Activated effector memory CD4-positive, alpha-beta T cell treated with Interleukin-2 at 50 U/mL for 16 hours (primary cell): ENCODE measurements at places on chromosomes 4 and X.
A peak's percentile ranks its signal among the peaks of the same experiment; 100 is the strongest.

GRCh38 chr4:186644311-186644638 is 79.4 kb downstream of the FAT1 start:
- no peak for DNase-seq

DNA sequence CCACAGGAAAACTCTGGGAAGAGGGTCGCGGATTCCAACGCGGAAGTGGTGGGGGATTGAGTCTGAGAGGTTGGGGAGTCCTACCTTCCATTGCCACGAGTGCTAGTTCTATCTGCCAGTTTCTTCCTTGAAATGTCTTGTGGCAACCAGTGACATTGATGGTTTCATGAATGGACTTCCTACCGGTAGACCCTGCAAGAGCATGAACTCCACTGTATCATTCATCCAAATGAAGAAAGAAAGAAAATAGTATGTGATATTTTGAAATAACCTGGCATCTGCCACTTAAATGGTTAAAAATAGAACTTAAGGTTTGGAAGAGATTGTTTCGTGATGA is 1.1 kb upstream of the SLC10A7 start:
- DNase-seq: no peak

- DNase-seq: no peak
These were observed 21.5 kb downstream of the HNRNPD start for GRCh38 chr4:82352118-82352824.

DNA sequence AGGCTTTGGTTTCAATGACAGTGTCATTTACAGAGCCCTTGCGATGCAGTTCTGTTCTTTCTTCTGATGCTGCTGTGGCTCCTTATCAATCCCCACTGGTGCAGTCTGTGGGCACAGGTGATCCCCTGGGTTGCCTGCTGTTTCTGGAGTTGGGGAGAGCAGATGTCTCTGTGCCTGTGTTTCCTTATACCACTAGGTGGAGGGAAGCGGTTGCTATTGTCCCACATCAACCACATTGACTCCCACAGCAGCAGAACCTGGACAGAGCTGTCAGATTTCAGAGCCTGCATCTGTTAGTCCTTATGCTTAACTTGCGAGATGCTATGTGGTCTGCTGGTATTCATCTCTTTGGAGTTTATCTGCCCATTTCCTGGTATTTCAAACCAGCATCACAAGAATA is 57.7 kb downstream of the NEIL3 start:
- DNase-seq: no peak

- DNase-seq: no peak
These were observed 130.0 kb upstream of the STX18 start for GRCh38 chr4:4671774-4672349.

DNA sequence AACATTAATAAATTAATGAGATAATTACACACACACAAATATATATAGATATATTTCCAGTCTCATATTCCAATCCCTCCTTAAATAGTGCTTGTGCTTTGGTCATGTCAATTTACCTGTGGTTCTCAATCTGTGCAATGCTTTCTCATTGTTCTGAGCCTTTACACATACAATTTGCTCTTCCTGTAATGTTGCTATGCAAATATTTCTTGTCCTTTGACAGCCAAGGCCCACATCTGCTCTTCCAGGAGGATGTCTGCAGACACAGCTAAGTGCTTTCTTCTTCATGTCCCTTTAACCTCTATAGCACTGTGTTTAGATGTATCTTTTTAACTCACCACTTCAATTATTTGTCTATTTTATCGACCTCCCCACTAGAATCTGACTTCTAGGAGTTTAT is 67.3 kb upstream of the RAPGEF2 start:
- DNase-seq: no peak

GRCh38 chr4:145520172-145520571 is 38.5 kb downstream of the SMAD1 start:
- DNase-seq: no peak

- DNase-seq: no peak
These were observed 124.9 kb downstream of the INPP4B start for GRCh38 chr4:142721187-142721586.

GRCh38 chrX:3450881-3451570 is 104.6 kb upstream of the MXRA5 start:
- DNase-seq: no peak

- DNase-seq: no peak
These were observed 61.6 kb downstream of the KDM5C start for GRCh38 chrX:53163436-53163835.

DNA sequence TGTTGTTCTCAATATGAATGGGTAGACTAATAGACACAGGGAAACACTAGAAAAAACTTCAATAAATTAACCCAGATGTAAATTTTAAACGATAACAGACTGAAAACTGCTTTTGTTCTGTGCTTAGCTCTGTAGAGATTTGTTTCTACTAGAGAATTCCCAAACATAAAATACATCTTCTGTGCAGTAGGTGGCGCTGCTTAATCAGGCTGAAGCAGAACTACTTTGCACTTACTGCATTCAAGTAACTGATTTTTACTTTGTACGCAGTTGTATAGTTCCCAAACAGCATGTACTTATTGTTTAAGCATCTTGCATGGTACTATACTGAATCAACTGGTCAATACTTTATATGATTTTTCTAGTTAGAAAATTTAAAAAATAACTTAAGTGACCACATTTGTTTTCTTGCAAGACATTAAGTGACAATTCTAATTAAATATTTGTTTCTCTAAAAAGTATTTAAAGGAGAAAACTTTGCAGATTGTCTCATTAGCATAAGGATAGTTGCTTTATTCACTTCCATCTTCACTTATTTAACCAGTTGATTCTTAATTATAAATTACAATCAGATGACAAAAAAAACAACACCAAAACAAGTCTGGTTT is 490.6 kb downstream of the IL15 start:
- peak; percentile 20 for DNase-seq

DNA sequence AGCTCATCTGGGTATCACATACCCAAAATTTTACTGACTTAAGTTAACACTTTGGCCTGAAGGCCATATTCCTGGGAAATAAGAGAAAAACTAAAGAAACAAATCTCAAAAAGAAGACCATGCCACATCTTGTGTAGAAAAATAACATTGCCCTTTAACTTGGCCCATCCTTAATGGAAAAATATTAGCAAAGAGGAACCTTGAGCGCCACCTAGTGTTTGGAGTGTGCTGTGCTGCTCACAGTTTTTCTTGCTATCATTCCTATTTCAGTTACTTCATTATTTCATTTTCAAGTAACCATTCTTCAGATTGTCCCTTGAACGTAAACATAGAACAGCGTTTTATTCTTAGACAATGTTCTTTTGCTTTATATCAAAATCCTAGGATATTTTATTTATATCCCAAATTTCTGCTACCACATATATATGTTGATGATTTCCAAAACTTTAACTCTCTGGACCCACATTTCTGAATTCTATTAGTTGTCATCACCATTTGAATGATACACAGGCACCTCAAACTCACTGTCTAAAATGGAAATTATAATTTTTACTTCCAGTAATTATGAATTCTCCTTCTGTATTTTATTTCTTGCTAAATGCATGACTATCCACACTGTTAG is 999.0 kb upstream of the ADGRL3 start:
- no peak for DNase-seq

- no peak for DNase-seq
These were observed 126.8 kb upstream of the PSAPL1 start for GRCh38 chr4:7561557-7561956.

DNA sequence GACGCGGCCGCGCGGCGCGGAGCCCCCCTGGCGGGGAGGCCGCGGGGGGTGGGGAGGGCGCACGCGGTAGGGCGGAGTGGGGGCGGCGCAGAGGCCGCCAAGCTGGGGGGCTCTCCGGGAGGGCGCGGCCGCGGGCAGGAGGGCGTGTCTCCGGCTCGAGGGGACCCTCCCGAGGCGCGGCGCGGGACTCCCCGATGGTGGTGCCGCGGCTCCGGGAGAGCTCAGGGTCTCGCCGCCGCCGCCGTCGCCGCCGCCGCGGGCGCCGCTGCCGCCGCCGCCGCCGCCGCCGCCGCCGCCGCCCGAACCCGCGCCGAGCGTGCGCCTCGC is 165 bp upstream of the PTCHD1 start:
- DNase-seq: no peak

- no peak for DNase-seq
These were observed 58.6 kb downstream of the GPC3 start for GRCh38 chrX:133926809-133927208.

DNA sequence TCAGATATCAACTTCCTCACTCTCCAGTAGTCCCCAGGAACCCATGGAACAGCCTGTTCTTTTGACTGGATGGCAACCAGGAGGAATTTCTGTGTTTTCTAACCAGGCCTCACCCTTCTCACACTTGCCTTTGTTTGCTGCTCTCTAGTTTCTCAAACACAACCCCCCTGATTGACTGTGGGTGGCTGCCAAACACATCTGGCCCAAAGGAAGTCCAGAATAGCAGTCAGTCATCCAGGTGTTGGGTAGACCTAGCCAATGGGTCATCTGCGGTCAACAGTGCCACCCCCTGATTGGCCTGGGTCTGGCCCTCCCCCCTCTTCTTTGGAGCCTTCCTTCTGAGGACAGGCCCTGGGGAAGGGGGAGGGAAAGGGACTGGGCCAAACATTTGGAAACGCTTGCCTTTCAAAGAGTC is 53.7 kb downstream of the MSX1 start:
- DNase-seq: no peak

DNA sequence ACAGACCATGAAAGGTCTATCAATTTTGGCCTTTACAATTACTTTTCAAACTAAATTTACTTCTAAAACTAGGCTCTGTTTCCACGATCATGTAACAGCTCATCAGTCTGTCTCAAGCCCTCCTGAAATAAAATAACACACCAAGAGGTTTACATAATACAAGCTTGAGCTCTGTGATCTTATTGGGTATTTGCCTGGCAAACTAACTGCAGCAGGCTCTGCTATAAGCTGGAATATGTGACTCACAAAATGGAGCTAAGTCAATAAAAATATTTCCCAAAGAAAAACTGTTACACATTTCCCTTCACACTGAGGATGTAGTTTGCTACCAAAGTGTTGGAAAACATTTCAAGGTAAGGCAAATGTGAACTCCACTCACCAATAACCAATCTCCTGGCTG is 94.7 kb upstream of the GPM6B start:
- no peak for DNase-seq

DNA sequence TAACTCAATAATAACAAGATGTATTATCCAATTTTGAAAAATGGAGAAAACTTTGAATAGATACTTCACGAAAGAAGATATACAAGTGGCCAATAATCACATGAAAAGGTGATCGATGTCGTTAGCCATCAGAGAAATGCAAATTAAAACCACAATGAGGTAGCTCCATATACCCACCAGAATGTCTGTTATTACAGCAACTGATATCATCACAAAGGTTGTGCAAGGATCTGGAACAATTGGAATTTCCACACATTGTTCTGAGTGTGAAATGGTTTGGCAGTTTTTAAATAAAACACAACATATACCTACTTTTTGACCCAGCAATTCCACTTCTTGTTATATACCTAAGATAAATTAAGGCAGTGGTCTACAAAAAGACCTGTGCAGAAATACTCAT is 71.7 kb downstream of the IRS4 start:
- no peak for DNase-seq

- no peak for DNase-seq
These were observed 3.9 kb upstream of the LNX1 start for GRCh38 chr4:53595204-53595603.

DNA sequence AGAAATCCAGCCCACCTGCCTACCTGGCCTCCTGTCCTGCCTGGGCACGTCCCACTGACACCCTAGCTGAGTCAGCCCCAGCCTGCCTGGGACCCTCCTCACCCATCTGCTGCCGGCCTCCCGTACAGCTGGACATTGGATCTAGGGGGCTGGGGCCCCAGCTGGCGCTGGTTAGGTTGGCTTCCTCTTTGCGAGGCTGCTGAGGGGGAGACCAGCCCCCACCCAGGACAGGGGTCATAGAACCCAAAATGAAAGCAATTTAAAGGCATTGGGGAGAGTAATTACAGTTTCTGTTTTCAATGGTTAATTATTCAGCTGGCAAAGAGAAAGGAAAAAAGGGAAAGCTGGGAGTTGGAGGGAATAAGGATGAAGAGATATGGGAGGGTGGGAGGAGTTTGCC is 15.8 kb downstream of the EFNB1 start:
- DNase-seq: no peak

DNA sequence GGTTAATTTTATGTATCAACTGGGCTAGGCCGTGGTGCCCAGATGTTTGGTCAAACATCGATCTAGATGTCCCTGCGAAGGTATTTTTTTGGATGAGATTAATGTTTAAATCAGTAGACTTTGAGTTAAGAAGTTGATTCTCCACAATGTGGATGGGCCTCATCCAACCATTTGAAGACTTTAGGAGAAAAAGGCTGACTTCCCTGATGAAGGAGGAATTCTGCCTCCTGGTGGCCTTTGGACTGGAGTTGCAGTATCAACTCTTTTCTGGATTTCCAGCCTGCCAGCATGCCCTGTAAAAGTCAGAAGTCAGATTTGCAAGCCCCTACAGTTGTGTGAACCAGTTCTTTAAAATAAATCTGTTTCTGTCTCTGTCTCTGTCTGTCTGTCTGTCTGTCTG is 91.4 kb downstream of the STK32B start:
- DNase-seq: no peak

DNA sequence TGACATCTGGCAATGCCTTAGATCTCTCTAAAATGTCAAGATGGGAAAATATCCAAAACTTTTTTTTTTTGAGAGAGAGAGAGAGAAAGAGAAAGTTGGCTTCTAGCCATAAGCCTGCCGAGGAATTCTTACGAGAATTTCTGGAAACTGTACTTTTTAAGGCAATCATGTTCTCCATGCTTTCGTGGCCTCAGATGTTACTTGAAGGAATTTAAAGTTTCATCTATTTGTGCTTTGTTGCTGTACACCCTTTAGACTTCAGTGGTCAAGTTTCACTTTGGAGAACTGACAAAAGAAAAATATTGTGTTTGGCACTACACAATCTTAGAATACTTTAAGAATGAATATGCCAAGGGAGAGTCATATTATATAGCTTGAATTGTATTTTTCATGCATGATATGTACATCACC is 53.9 kb downstream of the FAT4 start:
- no peak for DNase-seq

DNA sequence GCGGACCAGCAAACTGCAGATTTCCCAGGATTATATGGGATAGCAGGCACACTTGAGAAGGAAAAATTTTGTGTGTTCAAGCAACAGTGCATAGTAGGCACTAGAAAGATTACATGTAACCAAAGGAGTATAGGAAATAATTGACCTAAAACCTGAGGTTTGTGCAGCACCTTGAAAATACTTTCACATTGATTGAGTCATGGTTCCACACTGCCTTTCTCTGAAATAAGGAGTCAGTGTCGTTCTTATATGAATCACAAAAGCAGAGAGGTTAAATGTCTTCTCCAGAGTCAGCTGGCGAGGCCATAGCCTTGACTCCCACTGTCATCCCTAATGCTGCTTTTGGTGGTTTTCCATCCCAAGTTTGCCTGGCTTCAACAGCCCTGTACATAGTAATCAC is 138.9 kb downstream of the SOWAHB start:
- DNase-seq: no peak

DNA sequence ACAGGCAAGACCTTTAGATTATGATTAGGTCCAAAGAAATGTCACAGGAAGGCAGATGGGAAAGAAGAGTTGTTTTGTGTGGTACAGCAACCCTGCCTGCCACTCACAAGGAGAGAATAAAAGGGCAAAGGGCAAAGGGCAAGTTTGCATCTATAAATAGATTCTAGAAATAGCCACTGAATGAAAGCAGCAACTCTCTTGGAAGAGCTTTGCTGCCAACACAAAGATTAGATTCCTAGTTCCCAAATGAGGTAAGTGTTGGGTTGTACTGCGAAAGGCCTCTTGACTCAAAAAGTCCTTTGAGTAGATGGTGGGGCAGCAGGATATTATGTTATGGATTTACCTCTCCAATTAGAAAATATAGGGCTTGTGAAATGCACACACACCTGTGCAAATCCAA is 61.2 kb downstream of the MOSPD2 start:
- no peak for DNase-seq
